ENCODE measurements at places on chromosomes 2 and 18.
A peak's percentile ranks its signal among the peaks of the same experiment; 100 is the strongest.

DNA sequence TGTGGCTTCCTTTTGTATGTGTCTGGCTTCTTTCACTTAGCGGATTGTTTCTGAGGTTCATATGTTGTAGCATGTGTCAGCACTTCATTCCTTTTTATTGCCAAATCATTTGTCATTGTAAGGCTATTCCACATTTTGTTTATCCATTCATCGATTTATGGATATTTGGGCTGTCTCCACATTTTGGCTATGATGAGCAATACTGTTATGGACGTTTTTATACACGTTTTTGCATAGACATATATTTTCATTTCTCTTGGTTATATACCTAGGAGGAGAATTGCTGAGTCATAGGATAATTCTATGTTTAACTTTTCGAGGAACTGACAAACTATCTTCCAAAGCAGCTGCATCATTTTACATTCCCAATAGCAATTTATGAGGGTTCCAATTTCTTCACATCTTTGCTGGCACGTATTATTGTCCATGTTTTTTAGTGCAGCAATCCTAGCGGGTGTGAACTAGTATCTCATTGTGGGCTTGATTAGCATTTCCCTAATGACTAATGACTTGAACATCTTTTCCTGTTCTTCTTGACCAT lies 48.1 kb upstream of the TBC1D8 start:
- no peak for DNase-seq

- DNase-seq, result no peak
Measured at GRCh38 chr2:10490806-10491291, 42.7 kb upstream of the ODC1 start.

DNA sequence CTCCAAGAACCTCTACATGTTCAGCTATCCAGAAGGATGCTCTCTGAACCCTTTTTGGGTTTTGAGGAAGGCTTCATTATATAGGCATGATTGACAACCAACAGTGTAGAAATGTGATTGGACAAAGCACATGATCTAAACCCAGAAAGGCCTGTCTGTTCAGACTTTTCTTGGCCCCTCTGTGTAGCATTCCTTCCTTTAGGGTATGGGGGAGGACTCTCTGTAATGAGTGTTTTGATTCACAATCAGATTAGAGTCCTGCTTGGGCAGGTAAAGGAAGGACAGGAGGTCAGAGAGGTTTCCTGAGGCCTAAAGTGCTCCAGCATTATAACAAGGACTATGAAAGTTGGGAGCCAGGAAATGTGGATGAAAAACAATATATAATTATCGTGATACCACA lies 13.6 kb downstream of the GULP1 start:
- no peak for DNase-seq

DNA sequence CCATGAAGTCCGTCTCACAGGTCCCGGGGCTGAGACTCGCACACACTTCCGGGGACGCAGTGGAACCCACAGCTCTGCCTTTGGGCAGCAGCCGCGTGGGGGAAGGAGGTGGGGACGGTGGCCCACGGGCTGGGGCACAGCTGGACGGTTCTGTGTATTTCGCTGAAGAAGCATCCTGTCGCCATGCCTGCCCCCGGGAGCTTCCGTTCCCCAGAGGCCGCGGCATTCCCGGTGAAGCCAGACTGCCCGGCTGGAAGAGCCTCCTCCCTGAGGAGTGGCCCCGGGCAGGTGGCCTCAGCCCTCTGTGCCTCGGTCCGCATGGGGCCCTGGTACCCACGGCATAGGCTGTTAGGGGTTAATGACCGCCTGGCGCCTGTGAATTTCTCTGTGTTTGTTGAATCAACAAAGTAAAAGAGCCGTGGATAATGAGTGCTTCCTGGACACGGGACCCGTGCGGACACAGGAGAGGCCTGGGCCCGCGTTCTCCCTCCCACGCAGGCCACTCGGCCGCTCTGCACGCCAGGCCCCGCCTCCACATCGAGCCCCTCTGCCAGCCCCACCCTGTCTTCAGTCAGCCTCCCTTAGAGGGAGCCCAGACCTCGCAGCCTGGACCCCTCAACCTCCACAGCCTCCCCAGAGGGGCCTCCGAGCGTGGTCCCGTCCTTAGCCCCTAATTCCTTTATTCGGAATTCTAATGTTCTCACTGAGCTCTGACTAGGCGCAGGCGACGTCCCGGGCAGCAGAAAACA lies 51.0 kb downstream of the KCNG2 start:
- DNase-seq, result no peak

- no peak for DNase-seq
Measured at GRCh38 chr18:80227472-80227871, 19.8 kb downstream of the PARD6G start.

GRCh38 chr2:39448169-39448502 lies 11.1 kb upstream of the MAP4K3 start:
- no peak for DNase-seq

DNA sequence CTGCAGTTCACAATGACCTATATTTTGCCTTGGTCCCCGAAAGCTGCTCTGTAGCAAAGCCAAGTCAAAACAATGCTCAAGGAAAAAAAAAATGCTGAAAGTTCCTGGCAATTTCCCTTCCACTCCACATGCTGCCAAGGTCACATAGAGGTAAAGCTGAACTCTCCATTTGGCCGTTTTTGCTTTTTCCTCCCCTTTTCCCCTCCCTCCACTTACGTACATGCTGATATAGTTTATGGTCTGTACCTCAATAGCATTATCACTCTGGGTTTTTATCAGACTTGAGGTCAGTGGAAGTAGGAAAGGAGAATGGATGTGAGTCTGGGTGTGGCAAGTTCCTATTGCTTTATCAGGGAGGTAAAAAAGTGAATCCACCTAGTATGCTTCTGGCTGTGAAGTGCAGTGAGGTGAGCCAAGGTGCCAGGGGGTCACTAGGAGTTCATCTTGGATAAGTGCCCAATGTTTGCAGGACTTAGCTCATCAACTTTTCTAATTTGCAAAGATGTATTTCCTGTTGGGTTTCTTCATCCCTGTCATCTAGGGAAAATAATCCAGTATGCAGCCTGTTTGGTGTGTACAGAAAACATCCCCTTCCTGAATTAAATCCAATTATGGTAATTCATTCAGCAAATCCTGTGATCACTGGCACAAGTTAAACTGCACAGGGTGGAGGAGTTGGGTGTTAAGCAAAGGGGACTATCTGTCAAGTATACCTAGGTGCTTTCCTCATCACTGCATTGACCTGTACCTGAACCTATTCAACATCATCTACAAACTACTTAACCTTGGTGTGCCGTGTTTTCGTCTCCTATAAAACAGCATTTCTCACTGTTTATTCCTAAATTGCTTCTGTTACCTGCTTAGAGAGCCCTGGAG lies 124.3 kb upstream of the CYP26B1 start:
- DNase-seq, result peak; percentile 7

DNA sequence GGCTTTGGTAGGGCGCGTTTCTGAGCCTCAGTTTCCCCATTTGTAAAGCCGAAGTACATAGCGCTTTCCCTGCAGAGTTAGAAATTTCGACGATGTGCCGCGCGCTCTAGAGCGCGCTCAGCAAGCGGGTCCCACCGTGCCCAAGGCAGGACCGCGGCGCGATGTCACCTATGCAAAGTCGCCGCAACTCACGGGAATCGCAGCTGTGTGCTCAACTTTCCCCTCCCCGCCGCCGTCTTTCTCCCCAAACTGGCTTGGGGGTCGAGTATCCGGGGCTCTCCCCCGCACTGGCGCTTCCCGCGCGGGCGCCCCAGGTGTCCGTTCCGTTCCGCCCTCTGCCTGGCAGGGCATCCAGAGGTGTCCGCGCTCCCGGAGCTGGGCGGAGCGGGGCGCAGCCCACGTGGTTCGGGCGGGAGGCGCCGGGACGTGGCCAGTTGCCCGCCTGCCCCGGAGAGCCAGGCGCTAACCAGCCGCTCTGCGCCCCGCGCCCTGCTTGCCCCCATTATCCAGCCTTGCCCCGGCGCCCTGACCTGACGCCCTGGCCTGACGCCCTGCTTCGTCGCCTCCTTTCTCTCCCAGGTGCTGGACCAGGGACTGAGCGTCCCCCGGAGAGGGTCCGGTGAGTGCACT lies at the start of gene MLPH:
TSS of gene MLPH (plus strand) at position 433 of the 630 bp plus-strand sequence. CDS start 6,176 bp downstream, outside the sequence.
- no peak for DNase-seq

DNA sequence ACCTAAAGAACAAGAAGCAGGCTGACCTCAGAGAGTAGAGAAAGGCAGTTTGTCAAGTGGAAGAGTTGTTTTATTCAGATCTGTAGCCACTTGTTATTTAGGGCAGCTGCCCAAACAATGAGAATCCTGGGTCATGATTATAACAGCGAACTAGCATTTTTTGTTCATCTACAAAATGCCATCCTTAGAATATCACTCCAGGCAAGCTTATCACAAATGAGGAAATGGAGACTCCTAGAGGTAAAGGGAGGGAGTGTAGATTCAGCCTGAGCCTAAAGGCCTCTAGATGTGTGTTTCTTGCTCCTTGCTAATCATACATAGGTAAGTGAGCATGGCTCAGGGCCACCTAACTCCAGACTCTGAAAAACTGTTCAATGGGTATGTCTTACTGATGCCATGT lies 126.1 kb downstream of the HNMT start:
- no peak for DNase-seq

- no peak for DNase-seq
Measured at GRCh38 chr2:231655894-231656293, 52.4 kb upstream of the PTMA start.

GRCh38 chr18:46642561-46642960 lies 14.5 kb downstream of the LOXHD1 start:
- no peak for DNase-seq

- DNase-seq, result no peak
Measured at GRCh38 chr2:217459680-217460405, 543.0 kb downstream of the TNS1 start.

DNA sequence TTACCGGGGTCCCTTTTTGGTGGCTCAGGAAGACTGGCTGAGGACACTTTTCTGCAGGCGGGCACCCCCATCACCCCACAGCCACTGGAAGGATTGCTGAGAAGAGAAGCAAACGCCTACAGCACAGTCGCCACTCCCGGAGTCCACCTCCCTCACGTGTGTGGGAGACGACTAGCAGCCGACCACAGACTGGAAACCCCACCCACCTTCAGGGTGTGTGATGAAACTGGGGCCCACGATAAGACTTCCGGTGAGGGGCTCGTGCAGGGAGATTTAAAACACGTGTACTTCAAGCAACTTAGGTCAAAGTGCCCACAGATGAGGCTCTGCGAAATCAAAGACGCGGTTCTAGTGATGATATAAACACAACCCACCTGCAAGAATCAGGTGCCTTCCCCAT lies 26.3 kb downstream of the MBP start:
- no peak for DNase-seq

DNA sequence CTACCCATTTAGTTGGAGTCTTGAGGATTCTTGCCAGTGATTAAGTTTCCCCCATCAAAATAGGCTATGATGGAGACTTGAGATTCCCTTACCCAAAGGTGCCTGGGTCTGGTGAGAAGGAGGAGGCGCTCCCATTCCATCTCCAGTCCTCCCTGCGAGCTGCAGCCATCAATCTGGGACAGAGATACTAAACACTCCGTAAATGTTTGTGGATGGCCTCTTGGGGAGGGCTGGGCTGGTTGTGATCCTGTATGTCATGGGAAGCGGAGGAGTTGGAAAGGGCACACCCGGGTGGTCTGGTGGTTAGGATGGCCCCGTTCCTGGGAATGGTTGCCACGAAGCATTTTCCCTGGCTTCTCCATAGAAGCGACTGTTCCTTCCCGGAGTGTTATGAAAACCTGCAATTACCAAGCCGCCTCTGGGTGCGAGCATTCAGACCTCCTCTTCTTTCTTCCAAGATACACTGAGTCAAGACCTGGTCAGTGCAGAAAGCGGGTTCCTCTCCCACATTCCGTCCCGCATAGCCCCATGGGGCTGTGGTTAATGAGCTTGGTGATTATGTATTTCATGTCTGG lies 196.9 kb downstream of the CTIF start:
- DNase-seq, result no peak

- DNase-seq, result no peak
Measured at GRCh38 chr2:207952564-207953345, 72.6 kb downstream of the PLEKHM3 start.

DNA sequence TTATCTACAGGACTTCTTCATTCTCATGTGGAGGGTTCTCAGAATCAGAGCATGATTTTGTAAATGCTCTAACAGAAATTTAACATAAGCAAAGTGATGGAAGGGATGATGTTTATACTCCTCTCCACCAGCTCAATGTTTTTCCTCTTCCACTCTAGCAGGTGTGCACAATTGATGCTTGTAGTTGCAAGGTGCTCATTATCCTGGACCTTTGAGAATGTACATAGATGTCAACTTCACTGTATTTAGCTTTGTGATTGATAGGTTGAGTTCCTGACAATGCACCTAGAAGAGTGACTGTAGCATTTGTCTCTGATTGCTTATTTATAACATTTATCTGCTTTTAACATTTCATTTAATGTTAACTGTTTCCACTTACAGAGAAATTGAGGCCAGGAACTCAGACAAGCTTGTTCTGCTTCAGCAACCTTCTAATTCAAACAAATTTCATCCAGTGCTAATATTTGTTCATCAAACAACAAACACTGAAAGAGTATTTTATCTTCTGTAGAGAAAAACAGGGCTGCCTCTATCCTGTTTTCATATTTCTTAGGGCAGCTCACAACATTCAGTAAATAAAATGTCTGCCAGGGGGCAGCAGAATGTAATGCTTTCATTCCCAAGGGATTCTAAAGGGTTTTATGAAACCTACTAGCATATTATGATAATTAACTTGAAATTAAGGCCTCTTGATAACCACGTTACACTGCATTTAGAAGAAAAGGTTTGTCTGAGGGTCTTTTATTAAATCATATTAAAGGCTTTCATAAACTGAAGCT lies 127.9 kb upstream of the NOL4 start:
- peak; percentile 99 for DNase-seq

DNA sequence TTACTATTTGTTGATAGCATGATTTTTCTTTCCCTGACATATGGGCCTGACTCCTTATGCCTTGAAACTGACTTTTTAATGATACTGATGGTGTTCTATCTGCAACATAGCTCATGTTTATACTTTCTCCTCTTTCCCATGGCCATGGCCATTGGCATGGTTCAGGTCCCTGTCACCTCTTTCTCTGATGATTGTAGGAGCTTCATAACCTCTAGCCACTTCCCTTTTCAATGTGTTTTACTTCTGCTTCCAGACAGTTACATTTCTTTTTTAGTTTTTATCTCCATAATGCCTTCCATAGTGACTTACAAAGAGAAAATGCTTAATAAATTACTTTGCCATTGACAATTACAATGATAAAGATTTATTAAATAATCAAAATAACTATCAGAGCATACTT lies 177.9 kb upstream of the SETBP1 start:
- no peak for DNase-seq

DNA sequence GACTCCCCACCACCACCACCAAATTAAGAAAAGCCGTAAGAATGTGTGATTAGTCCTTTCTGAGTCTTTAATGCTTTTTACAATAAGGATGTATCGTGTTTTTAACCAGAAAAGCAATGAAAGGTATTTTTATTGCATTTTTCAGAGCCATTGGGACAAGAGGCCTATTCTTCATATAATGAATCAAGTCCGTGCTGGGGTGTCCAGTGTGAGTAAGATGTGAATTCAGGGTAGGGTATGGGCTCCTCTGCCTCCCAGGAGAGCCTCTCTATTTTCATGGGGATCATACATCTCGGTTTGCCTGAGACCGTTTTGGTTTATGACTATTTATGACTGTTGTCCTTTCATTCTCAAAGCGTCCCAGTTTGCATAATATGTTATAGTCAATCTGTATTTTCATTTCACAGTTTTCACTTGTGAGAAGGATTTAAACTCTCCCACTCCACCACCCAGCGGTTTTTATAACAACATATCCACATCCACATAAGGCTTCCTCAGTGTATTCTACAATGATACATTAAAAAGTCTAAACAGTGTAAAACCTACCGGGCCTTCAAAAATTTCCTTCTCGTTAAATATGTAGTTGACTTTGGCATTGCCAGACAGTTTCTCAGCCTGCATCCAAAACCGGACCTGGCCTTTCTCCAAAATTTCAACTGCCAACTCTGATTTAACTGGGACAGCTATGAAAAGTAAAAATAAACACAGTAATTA lies 80.8 kb upstream of the LPIN2 start:
- peak; percentile 84 for DNase-seq
